ENCODE measurements at places on chromosomes 12 and 14. TPM values are rescaled to one million over a fixed set of nuclear protein-coding genes. Genes with fewer than 3 reads are reported as not detected.

GRCh38 chr14:103736546-103737431, 21.2 kb downstream of the ZFYVE21 start:
- DNase-seq: no peak

Gene DNAH10
- total RNA-seq: 0.17 TPM

DNA sequence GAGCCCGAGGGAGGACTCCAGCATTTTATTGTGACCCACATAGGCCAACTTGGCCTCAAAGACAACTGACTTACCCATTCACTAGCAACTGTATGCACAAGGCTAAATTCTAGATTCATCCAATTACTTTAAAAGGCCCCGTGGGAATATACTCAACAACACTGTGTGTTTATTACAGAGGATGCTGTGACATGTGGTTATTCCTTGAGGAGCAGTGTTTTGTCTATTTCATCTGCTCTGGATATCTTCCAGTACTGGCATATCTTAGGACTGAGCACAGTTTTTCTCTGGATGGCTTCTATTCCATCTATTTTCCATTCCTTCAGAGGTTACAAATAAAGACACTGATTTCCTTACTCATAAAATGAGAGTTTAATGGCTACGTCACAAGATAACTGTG, 87.2 kb upstream of the KRAS start:
- DNase-seq: no peak

DNA sequence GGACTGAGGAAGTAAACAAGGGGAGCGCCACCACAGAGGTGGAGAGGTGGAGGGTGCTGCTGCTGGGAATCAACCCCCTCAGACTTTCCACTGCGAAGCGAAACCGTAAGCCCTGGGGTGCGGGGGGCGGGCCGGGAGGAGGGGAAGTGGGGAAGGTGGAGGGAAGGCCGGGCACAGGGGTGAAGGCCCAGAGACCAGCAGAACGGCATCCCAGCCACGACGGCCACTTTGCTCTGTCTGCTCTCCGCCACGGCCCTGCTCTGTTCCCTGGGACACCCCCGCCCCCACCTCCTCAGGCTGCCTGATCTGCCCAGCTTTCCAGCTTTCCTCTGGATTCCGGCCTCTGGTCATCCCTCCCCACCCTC, at the start of gene LAG3:
TSS of gene LAG3 (plus strand) at position 190 of the 365 bp plus-strand sequence. CDS start 333 bp downstream, outside the sequence.
- DNase-seq: no peak

GRCh38 chr12:99059824-99060511, 414.9 kb downstream of the APAF1 start:
- no peak for DNase-seq

Gene CKB
- 546 TPM for total RNA-seq

DNA sequence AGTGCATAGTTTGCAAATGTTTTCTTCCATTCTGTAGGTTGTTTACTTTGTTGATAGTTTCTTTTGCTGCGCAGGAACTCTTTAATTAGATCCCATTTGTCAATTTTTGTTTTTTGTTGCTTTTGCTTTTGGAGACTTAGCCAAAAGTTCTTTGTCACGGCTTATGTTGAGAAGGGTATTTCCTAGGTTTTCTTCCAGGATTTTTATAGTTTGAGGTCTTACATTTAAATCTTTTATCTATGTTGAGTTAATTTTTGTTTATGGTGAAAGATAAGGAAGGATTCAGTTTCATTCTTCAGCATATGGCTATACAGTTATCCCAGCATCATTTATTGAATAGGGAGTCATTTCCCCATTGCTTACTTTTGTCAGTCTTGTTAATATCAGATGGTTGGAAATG, 51.9 kb downstream of the SYNE2 start:
- DNase-seq: no peak

- DNase-seq: no peak
These were observed 32.1 kb downstream of the SCARB1 start for GRCh38 chr12:124831590-124831989.

- DNase-seq: no peak
These were observed 113.9 kb upstream of the DYRK2 start for GRCh38 chr12:67534681-67535080.

DNA sequence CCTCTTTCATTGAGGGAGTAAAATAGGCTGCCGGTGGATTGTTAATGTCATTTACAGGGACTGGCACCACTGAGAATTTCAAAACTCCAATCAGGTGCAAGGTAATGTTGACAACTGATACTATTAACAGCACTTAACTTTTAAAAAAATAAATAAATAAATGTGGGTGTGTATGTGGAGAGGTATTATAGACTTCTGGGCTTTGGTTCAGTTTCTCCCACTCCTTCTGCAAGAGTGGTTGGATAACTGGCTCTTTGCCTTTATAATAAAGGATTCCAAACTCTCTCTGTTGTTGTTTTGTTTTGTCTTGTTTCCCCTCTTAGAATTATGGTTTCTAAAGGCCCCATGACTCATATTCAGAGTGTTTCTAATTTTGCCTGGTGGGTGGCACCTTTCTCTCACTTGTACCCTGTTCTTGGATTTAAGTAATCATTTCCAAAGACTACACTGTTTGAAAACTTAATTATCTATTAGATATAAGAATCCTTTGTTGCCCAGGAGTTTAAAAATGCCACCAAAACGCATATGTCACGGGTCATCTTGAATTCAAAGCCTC, 151.6 kb upstream of the ARID2 start:
- DNase-seq: no peak

DNA sequence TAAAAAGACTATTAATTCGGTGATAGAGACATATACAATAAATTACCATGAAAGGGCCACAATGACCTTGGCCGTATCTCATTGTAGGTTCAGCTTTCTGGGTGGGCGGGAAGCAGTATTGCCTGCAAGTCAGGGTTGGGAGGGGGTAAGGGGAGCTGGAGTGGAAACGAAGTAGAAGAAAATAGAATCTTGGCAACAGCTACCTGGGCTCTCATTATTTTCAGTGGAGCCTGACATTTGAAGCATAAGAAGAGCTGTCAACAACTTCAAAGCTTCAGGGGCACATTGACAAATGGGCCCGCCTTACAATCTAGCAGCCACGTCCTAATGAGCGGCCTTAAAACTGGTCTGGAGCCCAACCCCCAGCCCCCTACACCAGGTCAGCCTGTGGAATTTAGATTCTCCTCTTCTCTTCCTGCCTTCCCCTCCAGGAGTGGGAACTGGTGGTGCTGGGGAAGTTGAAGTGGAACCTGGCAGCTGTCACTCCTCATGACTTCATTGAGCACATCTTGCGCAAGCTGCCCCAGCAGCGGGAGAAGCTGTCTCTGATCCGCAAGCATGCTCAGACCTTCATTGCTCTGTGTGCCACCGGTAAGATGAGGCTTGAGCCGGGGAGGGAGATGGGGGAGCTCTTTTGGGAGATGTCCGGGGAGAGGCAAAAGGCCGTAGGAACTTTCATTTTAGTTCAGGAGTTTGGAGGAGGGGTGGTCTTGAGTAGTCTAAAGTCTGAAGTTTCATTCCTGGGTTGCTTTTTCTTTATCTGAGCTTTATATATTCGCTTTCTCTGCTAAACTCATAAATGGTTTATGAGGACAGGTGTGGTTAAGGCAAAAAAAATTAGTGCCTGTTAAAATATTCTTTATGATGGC, 5.0 kb downstream of the CCND2 start:
- DNase-seq: peak; percentile 10

DNA sequence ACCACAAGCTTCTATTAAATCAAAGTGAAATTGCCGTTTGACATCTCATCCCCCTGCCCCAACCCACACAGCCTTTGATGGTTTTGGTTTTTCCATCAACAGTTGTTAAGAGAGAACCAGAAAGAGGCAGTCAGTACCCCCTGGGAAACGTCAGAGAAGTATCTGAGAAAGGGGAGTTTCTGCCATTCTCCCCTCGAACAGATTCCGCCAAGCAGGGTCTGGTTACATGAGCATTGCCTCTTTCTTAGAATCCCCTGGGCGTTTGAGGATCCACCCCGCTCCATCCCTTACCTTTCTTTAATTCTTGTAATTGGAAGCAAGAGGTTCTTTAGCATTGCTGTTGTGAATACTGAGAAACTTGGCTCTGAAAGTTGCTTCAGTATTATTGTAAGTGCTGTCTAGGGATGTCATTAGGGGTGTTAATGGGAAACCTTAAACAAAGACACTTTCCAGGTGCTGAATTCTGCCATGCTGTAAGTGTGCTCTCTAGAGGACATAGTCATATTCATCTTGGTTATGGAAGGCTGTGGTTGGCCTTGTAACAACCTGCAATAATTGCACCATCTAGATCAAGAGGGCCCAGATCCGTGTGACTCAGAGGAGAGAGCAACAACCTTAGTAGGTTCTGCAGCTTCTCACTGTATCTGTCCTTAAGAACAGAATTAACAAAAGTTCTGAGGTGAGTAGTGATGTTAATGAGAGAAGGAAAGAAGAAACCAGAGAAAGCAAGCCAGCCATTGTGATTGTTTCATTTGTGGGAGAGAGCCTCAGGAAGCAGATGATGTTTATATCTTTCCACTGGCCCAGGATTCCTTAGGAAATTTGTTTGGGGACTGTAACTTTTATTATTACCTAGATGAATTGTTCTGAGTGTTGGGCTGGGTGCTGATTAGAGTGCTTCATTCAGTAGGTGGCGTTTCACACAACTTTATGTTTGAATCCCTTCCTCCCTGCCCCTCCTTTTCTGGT, 9.0 kb downstream of the TMBIM6 start:
- DNase-seq: no peak

GRCh38 chr14:97219431-97220017, 422.3 kb downstream of the VRK1 start:
- no peak for DNase-seq

DNA sequence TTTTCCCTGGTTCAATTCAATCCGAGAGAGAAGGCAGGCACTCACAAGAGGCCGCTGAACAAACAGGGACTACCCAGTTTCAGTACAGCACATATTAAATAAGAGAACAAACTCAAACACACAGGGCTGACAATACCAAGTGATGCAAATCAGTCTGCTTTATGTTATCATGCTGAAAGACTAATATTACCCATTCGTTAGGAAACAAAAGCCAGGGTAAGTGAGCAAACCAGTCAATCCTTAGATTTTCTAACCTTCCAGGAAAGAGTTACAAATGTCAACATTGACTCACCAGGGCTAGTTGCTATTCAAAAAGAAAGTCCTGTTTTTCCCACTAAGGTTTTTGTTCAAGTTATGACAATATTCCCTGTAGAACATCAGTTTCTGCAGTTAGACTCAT, 246.2 kb downstream of the C12orf42 start:
- DNase-seq: no peak

Gene ANO2
- total RNA-seq: 4.2 TPM

DNA sequence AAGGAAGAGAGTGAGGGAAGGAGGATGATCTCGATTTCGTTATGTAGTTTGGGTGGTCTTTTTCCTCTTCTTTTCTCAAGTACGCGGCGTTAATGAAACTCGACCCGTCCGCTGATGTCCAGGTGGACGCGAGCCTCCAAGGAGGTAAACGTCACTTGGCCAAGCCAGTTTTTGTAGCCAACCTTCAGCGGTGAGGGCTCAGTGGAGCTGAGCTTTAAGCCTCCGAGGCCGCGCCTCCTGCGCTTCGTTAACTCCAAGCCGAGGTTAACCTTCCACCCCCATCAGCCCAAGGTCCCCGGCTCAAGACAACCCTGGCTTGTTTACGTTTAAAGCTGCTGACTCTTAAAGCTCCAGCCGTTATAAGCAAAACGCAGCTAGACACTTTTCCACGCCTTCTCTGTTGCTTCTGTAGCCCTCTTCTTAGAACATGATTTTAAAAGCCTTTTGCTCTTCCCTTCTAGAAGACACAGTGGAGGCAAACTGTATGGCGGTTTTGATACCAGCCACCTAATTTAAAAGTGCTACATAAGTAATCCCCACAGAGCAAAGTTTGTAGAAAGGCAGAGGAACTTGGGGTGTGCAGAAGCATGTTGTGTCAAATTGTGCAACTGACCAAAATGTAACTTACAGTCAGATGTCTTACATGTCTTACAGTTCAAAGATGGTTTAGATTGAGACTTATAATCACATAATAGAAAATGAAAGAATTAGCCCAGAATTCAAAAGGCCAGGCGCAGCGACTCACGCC, 923 bp upstream of the ITPR2 start:
- DNase-seq: peak; percentile 85

DNA sequence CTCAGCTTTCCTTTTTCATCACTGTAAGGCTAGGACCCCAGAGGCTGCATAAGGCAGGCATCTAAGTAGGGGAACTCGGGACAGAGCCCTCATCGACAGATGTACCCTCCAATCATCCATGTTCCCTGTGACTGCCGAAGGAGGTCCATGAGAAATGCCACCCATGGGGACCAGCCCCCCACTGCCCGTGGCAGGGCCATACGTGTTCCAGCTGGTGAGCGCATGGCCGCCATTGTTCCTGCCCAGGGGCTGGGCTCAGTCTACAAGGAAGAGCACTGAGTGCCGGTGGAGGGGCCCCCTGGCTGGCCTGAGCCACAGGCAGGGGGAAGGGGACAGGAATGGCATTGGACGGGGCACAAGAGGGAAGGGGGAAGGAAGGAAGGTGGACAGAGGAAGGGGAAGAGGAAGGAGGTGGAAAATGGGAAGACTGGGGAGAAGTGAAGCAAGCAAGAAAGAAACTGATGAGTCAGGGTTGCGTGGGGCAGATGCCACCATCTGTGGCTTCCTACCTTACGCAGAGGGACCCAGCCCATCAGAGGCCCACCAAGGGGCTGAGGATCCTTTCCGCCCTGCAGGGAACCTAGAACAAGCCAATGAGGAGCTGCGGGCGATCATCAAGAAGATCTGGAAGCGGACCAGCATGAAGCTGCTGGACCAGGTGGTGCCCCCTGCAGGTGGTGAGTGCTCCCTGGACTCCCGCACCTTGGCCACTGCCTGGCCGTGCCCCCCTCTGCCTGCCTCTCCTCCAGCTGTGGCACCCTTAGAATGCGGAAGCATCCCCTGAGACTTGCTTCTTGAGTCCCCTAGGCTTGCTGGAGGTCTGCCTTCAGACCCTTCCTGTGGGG, 120.6 kb upstream of the FKBP4 start:
- peak; percentile 76 for DNase-seq

DNA sequence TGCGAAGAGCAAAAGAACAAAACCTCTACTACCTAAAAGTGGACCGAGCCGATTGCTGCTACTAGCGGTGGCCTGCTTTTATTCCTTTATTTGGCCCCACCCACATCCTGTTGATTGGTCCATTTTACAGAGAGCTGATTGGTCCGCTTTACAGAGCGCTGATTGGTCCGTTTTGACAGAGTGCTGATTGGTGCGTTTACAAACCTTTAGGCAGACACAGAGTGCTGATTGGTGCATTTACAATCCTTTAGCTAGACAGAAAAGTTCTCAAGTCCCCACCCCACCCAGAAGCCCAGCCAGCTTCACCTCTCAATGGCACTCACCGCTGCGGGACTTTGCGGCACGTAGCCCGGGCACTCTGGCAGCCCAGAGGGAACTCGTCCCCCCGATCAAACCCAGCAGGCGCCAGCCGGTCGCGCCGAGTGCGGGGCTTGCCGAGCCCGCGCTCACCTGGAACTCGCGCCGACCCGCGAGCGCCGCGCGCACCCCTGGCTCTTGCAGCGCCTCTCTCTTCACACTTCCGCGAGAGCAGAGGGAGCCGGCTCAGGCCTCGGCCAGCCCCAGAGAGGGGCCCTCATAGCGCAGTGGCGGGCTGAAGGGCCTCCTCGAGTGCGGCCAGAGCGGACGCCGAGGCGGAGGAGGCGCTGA, 8.7 kb upstream of the FGD4 start:
- no peak for DNase-seq

- no peak for DNase-seq
These were observed 80.4 kb upstream of the GPR68 start for GRCh38 chr14:91324606-91325575.

- no peak for DNase-seq
These were observed 490.9 kb upstream of the MIS18BP1 start for GRCh38 chr14:45743884-45744283.
